Stimulated activated CD8-positive, alpha-beta memory T cell treated with anti-CD3 and anti-CD28 coated beads, Interleukin-2, amount 100 ng/mL, for 48 hours (primary cell): ENCODE measurements at places on chromosomes 3 and 15.
A peak's percentile ranks its signal among the peaks of the same experiment; 100 is the strongest.

DNA sequence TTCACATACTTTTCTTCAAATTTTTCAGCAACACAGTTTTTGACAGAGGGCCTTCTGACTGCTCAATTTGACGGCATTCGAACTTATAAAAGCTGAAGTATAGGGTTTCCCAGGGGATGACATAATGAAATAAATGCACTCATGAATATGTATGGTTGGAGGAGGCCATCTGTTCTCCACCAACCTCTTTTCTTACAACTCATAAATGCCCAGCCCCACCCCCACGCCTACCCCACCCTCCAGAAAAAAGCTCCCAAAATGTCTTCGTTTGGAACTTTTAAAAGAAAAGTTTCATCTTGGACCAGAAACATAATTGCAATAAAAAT, 211.6 kb upstream of the LRRN1 start:
- DNase-seq: no peak

DNA sequence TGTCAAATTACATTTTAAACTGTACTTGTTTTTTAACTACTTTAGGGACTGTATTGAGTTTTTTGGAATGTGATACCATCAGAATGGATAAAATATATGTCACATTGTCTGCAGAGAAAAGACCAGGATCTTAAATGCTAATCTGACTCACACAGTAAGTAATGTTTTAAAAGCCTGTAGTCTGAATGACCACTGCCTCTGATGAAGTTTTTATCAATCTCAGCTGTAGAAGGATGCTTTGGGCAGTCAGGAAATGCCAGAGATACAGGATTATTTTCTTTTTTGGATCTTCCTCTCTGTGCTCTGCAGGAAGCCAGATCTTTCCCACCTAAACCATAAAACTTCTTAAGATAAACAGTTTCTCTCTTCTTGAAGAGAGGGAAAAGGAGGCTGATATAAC, 73.1 kb upstream of the PRTG start:
- DNase-seq: no peak

DNA sequence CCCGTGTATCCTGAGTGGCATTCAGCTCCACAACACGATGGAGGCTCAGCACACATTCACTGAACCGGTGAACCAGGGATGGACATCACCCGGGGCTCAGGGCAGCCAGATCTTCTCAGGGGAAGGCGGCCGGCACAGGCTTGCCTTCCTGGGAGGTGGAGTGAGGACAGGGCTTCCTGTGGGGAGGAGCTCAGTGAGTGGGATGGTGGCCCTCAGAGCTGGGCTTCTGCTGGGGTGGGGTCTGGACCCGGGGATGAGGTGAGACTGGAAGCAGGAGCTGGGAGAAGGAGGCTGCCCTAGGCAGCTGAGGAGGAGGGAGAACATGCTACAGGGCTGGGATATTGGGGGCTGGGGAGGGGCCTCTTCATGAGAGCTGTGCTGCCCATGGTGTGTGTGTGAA, 58.5 kb upstream of the PRR23E start:
- no peak for DNase-seq

DNA sequence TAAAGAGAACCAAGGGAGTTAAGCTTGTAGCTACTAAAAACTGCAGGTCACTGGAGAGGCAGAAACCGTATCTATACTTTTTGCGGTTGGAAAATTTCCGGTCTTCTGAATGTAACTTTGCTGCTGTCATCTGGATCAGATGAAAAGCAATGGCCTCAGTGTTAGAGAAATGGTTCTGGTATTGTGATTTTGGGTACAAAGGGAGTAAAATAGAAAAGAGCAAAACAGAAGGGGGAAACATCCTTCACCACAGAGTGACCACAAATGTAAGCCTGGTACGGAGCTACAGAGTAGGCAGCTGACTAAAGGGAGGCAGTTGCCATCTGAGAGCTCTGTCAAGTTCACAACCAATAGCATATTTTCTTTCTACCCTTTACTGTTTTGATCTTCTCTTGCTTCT, 5.6 kb downstream of the CD96 start:
- no peak for DNase-seq

GRCh38 chr3:16252243-16252978, 12.3 kb downstream of the DPH3 start:
- DNase-seq: no peak

DNA sequence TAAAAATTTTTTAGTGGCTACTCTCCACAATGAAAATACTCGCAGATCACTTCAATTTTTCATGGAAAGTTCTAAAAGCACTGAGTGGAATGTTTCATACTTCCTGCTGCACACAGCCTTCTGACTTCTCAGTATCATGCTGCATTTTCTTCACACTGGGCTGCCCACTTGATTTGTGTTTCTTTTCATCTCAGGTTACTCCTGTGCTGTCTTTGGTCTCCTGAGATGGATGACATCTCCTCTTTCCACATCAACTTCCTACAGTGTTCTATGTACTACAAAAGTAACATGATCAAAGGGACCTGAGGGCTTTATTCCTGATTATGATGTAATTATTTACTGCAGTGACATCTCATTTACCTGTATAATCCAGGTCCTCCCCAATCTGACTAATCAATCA, 927.7 kb downstream of the ROBO2 start:
- DNase-seq: no peak

DNA sequence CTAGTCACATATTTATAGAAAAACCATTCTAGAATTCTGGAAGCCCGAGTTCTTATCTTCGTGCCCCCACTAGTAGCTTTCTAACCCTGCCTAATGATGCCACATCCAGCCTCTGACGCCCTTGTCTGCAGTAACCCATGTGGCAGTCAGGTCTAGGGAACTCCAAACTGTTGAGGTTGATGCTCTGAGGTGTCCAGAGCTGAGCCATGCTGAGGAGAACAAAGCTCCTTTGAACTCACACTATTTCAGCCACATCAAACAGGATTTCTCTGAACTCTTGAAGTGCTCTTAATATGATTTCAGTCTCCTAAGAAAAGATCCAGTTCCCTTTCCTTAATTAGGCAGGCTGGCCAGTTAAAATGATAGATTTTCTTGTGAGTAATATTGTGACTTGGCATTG, 150.5 kb upstream of the ST8SIA2 start:
- no peak for DNase-seq

DNA sequence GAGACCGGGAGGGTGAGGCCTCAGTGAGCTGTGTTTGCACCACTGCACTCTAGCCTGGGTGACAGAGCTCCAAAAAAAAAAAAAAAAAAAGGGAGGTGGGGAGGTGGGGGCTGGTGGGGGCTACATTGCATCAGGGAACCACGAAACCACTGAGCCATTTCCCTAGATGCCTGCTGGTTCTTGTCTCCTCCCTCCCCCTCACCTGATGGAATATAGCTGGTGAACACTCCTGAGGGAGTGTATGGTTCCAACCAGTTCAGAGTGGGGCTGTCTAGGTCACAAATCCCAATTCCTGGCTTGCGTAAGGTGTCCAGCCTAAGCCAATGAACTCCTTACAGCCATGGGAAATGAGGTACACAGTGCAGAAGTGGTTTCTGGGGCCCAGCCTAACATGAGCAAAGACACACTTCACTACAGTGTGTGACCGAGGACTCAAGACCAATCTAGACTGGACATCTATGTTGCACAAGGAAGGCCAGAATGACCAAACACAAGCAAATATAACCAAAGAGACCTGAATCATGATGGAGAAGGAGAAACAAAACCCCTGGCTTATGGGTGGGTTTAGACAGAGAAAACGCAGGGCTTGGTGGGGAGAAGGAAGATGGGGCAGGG, 39.1 kb upstream of the OSBPL11 start:
- no peak for DNase-seq

- no peak for DNase-seq
These were observed 246.8 kb downstream of the NLGN1 start for GRCh38 chr3:173644086-173645082.

GRCh38 chr3:104150724-104151123, 1216.0 kb upstream of the ALCAM start:
- DNase-seq: no peak

DNA sequence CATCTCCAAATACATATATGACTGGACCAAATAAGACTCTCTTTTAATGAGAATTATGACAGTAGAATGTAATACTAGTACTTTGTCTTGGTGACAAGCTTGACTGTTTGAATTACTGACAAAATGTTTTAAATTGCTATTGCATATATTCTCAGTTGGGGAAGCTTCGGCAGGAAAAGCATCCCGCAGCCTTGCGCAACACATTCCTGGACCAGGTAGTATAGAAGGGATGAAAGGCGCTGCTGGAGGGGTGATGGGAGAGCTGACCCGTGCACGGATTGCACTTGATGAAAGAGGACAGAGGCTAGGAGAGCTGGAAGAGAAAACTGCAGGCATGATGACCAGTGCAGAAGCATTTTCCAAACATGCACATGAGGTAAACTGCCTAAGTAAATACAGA, 127.6 kb downstream of the POLQ start:
- no peak for DNase-seq

DNA sequence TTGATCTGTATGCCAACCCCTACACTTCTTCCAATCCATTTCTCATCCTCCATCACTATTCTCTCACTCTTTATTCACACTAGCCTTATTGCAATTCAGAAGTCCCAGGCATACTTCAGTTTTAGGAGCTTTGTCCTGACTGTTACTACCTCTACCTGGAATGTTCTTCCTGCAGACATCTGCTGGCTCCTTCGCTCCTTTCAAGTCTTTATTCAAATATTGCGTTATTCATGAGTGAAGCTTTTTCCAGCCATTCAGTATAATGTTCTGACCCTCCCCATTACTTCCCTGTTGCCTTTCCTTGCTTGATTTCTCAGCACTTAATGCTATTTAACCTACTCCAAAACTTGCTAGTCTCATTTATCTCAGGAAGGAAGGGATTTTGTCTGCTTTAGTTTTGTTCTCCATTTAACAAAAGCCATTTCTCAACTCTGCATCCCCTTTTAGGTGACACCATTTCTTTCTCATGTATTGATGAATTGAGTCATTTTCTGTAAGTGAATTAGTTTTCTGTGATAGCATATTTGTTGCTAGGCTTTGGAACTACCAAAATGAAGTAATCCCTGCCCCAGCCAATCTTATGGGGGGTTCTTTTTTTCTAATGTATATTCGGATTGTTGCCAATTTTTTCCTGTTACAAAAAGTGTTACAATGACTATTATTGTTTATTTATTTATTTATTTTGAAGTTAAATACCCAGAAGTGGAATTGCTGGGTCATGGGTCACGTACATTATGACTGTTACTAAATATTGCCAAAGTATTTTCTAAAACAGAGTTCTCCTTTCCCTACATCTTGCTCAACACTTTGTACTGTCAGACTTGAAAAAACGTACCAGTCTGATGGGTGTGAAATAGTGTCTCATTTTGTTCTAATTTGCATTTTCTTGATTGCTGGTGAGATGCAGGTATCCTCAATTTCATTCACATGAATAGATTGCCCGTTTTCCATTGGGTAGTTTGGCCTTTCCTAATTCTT, 9.4 kb downstream of the ATP11B start:
- DNase-seq: no peak

DNA sequence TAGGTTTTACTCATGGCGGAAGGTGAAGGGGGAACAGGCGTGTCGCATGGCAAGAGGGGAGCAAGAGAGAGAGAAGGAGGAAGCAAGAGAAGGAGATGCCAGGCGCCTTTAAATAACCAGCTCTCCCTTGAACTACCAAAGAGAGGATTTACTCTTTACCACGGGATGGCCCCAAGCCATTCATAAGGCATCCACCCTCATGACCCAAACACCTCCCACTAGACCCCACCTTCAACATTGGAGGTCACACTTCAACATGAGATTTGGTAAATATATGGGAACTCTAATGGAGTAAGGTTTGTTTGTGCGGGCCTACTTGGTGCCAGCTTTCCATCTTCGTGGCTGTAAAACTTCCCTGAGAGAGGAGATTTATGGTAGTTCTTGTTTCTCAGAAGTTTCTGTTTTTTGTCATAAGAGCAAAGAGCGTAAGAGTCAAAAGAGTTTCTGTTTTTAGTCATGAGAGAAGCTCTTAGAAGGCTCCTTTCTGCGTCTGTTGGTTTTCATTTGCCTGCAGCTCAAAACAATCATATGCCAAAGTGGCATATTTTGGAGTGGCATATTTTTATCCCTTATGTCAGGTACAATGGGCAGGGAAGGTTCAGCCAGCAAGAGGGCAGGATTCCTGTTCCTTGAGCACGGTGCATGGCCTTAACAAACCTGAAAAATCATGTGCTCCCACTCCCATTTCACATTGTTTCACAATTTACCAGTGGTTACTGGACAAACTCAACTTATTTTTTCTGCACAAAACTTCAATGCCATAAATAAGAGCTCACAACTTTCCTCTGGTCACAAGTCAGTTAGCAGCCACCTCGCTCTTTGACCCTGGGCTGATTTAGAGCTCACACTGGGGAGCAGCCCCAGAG, 12.5 kb downstream of the PML start:
- no peak for DNase-seq

- no peak for DNase-seq
These were observed 25.2 kb downstream of the FEM1B start for GRCh38 chr15:68302729-68303128.

GRCh38 chr3:161239700-161240099, 18.6 kb downstream of the NMD3 start:
- DNase-seq: no peak

DNA sequence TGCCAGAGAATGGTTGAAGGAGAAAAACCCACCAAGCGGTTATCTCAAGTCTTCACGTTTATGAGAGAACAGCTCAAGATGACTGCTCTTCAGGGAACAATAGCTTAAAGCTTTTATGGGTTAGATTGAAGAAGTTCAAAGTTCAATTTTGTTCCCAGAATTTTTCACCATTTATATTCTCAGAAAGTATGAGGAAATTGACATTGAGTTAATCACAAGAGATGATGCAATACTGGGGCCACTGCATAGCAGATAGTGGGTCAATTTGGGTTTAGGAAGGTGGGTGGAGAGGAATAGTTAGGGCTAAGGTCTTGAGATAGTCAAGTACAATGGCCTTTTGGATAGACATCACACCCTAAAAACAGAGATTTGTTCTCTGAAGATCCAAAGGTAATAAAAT, 539.3 kb downstream of the SQOR start:
- DNase-seq: no peak

DNA sequence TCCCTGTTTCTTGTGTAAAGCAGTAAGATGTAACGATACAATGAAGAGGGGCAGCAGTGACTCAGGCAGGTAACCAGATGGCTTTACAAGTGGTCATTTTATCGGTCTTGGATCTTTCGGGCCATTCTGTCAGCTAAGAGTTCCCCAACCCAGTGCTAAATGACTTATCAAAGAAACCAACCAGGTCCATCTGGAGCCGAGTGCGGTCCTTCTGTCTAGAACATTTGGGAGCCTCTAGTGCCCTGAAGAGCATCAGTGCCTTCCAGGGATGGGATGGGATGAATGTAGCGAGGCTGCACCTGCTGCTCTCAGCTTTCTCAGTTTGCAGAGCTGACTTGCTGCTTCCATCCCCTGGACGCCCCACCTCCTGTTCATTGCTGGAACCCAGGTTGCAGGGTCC, 131.7 kb upstream of the AGBL1 start:
- no peak for DNase-seq

GRCh38 chr3:67349551-67350174, 304.7 kb downstream of the SUCLG2 start:
- DNase-seq: peak; percentile 2
